ENCODE measurements at places on chromosomes 13 and 19. TPM values are rescaled to one million over a fixed set of nuclear protein-coding genes. Genes with fewer than 3 reads are reported as not detected.

C5AR2 gene
- total RNA-seq: 0.18 TPM

CNN1 gene
- total RNA-seq: 7.5 TPM

AXL gene
- total RNA-seq: 127 TPM

UBE2L5 gene
- total RNA-seq: 0.09 TPM

LINGO3 gene
- under 0.01 TPM for total RNA-seq

LILRA2 gene
- total RNA-seq: not detected

B3GNT3 gene
- not detected for total RNA-seq

ZNF709 gene
- total RNA-seq: 3.3 TPM

SWSAP1 gene
- total RNA-seq: 0.43 TPM

CCDC70 gene
- total RNA-seq: not detected

CBARP gene
- 1.00 TPM for total RNA-seq

LGALS4 gene
- total RNA-seq: 0.14 TPM

PPM1N gene
- total RNA-seq: 2.6 TPM

OLFM2 gene
- 2.8 TPM for total RNA-seq

All from smooth muscle cell of bladder (primary cell).